ENCODE measurements at places on chromosomes 1 and 21.

GRCh38 chr1:20325407-20325843, 34.8 kb downstream of the VWA5B1 start:
- no peak for DNase-seq

DNA sequence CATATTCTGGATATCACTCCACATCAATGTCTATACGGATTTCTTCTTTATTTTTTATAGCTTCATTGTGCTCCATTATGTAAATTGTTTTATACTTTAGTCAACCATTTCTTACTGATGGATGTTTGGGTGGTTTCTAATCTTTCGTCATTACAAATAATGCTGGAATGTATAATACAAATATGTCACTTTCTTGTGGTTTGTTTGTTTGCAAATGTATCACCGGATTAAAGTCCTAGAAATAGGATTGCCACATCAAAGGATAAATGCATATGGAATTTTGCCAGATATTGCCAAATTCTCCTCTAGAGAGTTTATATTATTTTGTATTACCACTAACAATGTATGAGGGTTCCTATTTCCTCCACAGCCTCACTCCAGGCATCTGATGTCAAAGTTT, 48.7 kb upstream of the PRDM2 start:
- DNase-seq, result no peak

DNA sequence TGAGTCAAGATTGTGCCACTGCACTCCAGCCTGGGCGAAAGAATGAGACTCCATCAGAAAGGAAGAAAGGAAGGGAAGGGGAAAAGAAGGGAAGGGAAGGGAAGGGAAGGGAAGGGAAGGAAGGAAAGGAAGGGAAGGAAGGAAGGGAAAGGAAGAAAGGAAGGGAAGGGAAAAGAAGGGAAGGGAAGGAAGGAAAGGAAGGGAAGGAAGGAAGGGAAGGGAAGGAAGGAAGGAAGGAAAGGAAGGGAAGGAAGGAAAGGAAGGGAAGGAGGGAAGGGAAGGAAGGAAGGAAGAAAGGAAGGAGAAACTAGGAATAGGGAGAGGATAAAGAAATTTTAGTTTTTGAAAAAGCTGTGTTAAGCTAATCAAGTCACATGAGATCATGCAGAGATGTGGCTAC, 33.4 kb upstream of the NID1 start:
- DNase-seq, result no peak

DNA sequence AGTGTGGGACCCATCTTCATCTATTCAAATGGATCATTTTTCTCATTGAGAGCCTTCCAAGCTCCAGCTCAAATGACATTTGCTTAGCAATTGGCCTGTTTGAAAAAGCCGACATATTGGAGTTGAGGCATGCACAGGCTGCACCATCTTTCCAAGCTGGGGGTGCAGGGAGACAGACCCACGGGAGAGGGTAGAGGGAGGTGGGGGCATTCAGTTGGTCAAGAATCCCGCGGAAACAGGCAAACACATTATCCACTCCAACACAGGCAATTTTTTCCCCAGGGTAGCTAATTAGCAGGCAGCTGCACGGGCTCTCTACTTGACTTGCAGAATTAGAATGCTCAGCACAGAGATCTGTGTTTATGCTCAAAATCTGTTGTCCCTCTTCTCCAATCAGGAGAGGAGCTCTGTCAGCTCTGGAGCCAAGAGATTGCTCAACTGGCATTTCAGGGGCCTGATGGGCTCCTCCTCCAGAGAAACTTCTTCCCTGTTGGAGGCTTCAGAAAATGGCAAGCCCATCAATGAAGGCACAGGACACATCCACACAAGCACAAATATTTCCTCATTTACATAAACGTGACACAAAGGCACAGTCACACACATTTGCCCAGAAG, 267.8 kb downstream of the FOXD2 start:
- DNase-seq, result no peak

All from activated CD8-positive, alpha-beta memory T cell treated with anti-CD3 and anti-CD28 coated beads for 1 hour (primary cell).